ENCODE measurements at places on chromosomes 3 and 15.

DNA sequence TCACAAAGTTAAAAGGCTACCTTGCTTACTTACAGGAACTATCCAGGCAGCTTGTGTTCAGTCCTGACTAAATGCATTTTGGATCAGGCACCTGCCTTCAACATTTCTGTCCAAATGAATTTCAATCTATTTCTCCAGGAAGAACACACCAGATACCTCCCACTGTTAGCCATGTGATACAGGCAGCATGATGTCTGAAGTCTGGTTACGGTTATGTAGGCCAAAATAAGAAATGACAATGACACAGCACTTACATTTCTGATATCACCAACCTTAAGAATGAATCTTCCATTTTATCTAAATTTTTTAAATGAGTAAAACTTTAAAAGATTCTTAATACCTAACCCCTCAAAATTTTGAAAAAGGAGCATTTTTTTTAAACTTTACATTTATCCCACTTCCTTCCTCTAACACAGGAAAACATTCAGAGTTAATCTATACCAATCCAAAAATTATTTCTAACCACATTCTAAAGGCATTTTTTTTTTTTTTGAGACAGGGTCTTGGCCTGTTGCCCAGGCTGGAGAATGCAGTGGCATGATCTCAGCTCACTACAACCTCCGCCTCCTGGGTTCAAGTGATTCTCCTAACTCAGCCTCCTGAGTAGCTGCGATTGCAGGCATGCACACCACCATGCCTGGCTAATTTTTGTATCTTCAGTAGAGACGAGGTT is at the start of gene MAP4:
MAP4 (minus strand) TSS at position 116 of the 673 bp plus-strand sequence. CDS start 17,556 bp downstream, outside the sequence.
- DNase-seq: no peak

- DNase-seq: no peak
These were observed 18.5 kb downstream of the CLDN11 start for GRCh38 chr3:170437176-170437575.

DNA sequence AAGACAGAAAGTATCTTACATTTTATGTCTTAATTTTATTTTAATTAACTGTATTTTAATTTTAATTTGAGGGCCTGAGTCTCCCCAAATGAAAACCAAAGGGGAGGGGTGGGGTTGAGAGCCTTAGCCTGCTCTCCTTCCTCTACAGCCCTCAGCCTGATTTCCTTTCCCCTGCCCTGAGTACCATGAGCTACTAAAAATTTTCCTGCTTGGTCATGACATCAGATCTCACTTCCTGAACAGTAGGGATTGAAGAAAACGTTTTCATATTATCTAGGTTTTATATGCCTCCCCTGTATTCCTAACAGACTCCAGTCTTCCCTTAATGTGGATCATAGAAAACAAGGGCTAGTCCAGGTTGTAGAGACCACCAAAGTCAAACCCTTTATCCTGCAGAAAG is 133.9 kb downstream of the MYLK start:
- no peak for DNase-seq

DNA sequence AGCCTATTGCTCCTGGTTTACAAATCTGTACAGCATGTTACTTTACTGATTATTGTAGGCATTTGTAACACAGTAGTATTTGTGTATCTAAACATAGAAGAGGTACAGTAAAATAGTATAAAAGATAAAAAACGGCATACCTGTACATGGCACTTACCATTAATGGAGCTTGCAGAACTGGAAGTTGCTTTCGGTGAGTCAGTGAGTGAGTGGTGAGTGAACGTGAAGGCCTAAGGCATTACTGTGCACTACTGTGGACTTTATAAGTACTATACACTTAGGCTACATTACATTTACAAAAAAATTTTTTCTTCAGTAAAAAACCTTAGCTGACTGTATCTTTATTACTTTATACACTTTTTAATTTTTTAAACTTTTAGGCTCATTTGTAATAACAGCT is 90.9 kb downstream of the RAP2B start:
- no peak for DNase-seq

DNA sequence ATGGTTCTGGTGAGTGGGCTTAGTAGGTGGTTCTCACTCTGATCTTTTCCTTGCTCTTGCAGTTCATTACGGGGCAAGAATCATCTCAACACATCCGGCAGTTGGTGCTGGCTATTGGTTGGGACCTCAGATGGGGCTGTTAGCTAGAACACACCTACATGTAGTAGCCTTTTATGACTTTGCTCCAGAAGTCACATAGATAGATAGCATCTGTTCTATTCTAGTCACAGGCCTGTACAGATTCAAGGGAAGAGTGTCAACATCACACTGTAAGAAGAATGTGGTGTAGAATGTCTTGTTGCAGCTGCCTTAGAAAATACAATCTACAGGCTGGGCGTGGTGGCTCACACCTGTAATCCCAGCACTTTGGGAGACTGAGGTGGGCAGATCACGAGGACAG is 15.1 kb downstream of the RAB5A start:
- no peak for DNase-seq

DNA sequence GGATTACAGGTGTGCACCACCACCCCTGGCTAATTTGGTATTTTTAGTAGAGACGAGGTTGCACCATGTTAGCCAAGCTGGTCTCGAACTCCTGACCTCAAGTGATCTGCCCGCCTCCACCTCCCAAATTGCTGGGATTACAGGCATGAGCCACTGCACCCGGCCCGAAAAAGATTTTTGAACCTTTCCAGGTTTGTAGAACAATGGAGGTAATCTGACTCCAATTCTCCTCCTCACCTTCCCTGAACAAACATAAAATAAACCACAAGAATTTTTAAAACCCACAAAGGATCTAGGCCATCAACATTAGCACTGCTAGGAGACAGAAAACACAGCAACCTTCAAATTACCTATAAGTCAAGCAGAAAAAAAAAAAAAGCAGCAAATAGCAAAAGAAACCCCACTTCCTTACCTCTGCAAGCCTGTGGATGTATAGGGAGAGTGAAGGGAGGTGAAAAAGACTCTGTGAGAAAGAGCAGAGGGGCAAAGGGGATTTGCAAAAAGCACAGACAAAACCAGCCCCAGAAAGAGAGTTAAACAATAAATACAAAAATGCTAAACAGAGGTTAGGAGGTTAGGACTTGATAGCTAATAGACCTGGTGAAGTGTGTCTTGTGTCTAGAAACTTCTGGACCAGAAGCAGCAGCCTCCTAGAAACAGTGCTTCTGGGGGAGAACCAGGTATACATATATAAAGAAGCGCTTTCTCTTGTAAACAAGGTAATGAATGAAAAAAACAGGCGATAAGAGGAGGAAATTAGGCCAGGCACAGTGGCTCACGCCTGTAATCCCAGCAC is 32.1 kb downstream of the TFDP2 start:
- DNase-seq: no peak

DNA sequence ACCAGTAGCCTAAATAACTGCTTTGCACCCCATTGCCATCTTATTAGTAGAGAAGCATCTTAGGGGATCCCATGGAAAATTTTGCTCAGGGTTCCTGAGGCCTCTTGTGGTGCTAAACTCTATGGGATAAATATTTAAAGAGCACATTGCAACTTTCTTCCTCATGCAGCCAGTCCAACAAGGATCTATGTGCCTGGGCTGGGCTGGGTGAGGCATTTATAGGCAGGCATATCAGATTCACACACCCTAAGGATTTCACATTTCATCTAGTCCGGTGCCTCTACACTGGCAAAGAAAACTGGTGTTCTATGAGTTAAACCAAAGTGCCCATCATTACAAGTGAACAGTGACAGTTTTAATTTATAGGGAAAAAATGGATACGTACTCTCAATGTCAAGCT is 512.3 kb downstream of the EDEM1 start:
- DNase-seq: no peak

Data from AG04450 (cell line).